ENCODE measurements at places on chromosomes 3 and 15. TPM values are rescaled to one million over a fixed set of nuclear protein-coding genes. Genes with fewer than 3 reads are reported as not detected.

GOLGA8M gene
- 0.13 TPM for total RNA-seq

SH3GL3 gene
- total RNA-seq: 1.1 TPM

FYCO1 gene
- 7.9 TPM for total RNA-seq

HESX1 gene
- 0.26 TPM for total RNA-seq

ERICH6 gene
- total RNA-seq: under 0.01 TPM

GASK1A gene
- total RNA-seq: 1.1 TPM

IQCB1 gene
- total RNA-seq: 34.0 TPM

SLC9A9 gene
- total RNA-seq: 1.4 TPM

DNA sequence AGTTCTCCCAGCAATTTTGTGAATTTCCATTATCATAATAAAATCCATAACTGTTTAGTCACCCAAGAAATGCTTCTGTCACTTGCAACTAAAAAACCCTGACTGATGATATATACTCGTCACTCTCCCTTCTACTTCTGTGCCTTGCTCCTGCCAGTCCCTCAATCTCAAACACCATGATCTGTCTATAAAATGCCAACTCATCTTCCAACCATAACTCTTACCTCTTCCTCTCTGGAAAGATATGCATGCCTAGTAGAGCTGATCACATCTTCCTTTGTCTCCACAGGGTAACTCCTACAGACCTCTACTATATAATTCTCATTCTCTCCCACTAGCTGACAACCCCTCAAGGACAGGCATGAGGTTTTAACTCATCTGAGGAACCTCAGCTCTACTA is 5.2 kb upstream of the VEPH1 start:
- no peak for DNase-seq

GRCh38 chr3:71776538-71776937 is 8.4 kb downstream of the PROK2 start:
- DNase-seq: no peak

DNA sequence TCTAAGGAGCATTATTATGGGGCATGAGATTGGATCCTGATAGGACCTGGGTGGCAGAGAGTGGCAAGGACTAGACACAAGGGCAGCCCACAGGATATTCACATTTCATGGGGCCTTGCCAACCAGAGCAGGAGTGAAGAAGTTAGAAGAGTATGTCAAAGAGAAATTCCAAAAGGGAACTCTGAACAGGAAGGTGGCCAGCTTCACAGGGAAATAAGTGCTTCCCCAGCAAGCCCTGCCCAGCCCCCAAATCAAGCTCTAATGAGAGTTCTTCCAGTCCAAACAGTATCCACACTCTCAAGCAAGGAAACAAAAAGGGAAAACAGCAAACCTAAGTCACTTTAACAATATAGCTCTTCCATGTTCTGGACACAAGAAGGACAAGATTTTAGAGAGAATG is 130.2 kb upstream of the COL8A1 start:
- no peak for DNase-seq

DNA sequence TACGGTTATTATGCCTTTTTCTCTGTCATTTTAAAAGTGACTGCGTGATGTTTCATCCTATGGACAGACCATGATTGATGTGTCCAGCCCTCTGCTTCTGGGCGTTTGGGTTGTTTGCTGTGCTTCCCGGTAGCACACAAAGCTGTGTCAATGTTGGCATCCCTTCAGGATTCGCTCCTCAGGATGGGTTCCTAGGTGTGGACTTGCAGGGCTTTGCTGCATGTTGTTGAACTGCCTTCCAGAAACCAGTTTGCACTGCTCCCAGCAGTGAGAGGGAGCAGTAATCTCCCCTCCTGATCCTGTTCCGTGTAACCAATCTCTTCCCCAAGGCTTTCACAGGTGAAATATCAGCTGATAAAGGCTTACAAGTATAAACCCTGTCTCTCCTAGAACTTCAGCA is 787 bp downstream of the TRPM1 start:
- DNase-seq: no peak

- DNase-seq: peak; percentile 84
Measured at GRCh38 chr15:48244921-48245320, 38.8 kb downstream of the SLC12A1 start.

GRCh38 chr3:169760479-169760878 is 4.4 kb downstream of the TERC start:
- DNase-seq: peak; percentile 46

- DNase-seq: peak; percentile 65
Measured at GRCh38 chr15:36737430-36737891, 158.0 kb downstream of the CDIN1 start.

GRCh38 chr15:38554354-38554753 is 10.3 kb downstream of the RASGRP1 start:
- no peak for DNase-seq

DNA sequence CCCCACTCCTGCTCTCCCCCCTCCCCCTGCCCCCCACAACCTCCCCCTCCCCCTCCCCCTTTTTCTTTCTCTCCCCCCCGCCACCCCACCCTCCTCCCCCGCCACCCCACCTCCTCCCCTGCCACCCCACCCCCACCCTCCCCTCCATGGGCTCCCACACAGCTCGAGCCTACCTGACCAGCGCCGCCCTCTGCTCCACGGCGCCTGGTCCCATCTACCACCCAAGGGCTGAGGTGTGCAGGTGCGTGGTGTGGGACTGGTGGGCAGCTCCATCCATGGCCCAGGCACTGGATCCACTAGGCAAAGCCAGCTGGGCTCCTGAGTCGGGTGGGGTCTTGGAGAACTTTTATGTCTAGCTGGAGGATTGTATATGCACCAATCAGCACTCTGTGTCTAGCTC is 68.3 kb upstream of the KCNAB1 start:
- DNase-seq: no peak

DNA sequence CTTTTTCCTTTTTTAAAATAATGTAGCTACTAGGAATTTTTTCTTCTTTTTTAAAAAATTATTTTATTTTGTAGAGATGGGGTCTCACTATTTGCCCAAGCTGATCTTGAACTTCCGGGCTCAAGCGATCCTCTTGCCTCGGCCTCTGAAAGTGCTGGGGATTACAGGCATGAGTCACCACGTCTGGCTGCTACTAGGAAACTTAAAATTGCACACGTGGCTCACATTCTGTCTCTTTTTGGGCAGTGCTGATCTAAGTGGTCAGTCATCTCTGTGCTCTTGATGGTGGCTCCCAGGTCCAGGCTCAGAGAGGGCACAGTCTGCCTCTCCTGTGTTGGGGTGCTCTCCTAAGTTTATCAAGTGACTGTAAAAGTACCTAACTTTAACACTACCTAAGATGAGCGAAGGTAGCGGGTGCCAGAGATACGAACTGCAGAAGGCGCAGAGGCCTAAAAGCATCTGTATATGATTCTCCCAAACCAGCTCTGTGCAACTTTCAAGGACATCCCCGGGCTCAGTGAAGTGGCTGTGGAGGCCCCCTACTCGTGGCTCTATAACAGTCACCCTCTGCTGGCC is 52.9 kb upstream of the SEC13 start:
- DNase-seq: peak; percentile 13

DNA sequence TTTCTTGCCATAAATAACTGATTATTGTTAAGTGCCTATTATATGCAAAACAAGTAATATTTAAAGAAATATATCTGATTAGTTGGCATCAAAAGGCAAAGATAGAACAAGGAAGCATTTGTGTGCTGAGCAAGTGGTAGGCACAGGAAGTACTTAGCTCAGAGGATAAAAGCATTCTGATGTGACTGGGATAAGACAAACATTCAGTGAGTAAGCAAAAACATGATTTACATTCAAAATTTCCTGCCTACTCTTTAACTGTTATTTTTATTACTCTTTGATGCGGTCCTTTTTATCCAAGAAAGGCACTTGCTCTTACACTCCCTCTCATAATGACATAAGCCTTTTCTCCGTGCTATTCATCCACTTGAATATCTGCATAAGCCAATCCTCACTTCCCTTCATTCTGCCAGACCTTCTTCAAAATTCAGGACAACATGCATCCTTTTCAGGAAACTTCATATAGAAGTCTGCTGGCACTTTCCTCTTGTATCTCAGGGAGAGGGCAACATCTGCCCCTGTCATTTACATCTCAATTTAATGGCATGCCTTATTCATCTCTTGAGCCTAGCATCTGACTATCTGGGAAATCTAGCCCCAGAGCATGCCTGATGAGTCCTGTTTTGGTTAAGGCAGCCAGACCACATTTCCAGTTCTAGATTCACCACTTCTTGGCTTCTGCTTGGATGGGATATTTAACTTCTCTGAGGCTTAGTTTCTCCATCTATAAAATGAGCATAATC is 478.2 kb upstream of the ROBO2 start:
- DNase-seq: no peak

DNA sequence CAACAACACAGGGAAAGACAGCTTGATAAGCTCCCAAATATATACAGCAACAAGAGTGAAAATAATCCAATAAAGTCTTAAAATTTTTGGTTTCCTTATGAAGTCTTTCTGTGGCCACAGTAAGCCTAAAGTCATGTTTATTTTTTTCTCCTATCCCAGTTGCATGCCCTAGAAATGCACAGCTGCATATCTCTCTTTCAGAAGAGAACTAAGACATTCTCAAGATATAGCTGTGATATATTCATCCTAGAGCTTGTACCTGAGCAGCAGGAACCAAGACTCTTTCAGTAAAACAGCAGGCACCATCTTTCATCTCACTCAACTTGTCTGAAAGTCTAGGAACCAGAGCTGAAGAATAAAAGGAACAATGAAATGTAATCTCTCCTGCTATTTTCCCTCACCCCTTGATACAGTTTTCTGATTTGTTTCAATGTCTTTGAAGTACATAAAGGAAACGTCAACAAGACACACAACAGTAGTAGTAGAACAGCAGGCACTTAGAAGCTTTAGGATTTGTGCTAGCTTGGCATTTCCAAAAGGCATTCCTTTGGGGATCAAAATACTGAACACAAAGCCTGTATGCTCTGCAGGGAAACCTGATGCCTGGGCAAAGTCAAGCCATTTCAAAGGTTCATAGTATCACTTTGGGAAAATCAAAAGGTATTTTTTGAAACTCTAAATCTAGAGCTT is 536.8 kb downstream of the PYDC2 start:
- DNase-seq: no peak

GRCh38 chr3:13705051-13705450 is 156.1 kb downstream of the FBLN2 start:
- DNase-seq: no peak

DNA sequence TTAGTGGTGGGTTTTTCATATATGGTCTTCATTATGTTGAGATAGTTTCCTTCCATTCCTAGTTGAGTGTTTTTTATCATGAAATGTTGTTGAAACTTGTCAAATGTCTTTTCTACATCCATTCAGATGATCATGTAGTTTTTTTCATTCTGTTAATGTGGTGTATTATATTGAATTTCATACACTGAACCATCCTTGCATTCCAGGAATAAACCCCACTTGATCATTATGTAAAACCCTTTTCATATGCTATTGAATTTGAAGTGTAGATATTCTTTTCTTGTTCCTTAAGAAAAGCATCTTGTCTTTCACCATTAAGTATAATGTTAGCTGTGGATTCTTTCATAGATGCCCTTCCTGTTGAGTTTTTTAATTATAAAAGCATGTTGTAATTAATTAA is 42.9 kb downstream of the PIAS1 start:
- DNase-seq: no peak

GRCh38 chr3:49653621-49654020 is 20.5 kb upstream of the APEH start:
- DNase-seq: no peak

GRCh38 chr15:70479056-70479455 is 284.3 kb downstream of the UACA start:
- no peak for DNase-seq

- no peak for DNase-seq
Measured at GRCh38 chr3:197376735-197377555, 78.5 kb upstream of the DLG1 start.

DNA sequence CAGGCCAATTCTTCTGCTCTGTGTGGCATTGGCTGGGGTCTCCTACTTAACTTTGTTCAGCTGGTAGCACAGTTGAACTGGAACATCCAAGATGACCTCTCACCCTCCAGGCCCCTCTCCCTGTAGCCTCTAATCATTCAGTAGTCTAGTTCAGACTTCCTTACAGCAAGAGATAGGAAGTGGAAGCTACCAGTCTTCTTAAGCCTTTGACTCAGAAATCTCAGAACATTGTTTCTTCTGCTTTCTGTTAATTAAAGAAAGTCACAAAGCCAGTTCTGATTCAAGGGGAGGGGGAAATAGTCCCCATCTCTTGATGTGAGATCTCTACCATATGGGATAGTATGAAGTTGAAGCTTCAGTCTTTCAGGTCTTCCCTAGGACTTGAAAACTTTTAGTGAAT is 18.8 kb upstream of the SACM1L start:
- DNase-seq: no peak

DNA sequence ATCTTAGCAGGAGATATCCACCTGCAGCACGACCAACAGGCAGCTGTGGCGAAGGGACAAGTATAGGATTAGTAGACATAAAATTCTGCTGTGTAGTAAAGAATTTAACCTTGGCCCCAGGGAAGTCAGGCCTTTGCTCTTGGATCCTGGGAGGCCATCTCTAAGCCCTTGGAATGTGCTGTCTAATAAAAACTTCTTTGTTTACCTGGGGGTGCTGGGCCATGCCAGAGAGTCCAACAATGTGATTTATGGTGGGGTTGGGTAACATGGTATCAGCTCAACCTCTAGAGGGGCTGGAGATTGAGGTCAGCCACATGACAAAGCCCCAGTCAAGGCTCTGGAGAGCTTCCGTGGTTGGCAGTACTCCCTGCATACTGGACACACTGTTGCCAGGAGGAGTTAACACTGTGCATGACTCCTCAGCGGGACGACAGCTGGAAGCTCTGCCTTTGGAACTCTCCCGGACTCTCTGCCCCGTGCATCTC is 52.4 kb downstream of the HEG1 start:
- DNase-seq: no peak

GRCh38 chr3:165827883-165828282 is 9.3 kb downstream of the BCHE start:
- no peak for DNase-seq

- DNase-seq: no peak
Measured at GRCh38 chr3:185351396-185351795, 11.5 kb upstream of the MAP3K13 start.

- DNase-seq: peak; percentile 59
Measured at GRCh38 chr3:42723219-42723618, 20.6 kb upstream of the HHATL start.

- no peak for DNase-seq
Measured at GRCh38 chr3:37858742-37859141, 2.9 kb upstream of the CTDSPL start.

- no peak for DNase-seq
Measured at GRCh38 chr15:30905821-30906220, 2.1 kb downstream of the FAN1 start.

DNA sequence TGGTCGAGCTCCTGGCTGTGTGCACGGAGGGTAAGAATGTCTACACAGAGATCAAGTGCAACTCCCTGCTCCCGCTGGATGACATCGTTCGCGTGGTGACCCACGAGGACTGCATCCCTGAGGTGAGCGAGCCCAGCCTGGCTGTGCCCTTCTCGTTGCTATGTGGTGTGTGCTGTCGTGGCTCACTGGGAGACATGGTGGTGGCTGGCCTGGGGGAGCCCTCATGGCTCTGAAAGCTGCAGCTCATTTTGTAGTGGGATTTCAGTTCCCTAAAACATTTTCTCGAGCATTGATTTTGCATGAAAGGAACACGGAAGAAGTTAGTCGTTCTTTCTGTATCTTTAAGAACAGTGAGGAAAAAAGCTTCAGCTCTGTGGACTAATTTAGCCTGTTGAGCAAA is 200.5 kb downstream of the ITPR1 start:
- DNase-seq: no peak
